ENCODE measurements at places on chromosomes 12 and 14.

GRCh38 chr14:61119006-61119405 lies 138.0 kb downstream of the SLC38A6 start:
- no peak for DNase-seq

- DNase-seq = no peak
Observed at GRCh38 chr12:113374823-113375428, 16.5 kb downstream of the PLBD2 start.

DNA sequence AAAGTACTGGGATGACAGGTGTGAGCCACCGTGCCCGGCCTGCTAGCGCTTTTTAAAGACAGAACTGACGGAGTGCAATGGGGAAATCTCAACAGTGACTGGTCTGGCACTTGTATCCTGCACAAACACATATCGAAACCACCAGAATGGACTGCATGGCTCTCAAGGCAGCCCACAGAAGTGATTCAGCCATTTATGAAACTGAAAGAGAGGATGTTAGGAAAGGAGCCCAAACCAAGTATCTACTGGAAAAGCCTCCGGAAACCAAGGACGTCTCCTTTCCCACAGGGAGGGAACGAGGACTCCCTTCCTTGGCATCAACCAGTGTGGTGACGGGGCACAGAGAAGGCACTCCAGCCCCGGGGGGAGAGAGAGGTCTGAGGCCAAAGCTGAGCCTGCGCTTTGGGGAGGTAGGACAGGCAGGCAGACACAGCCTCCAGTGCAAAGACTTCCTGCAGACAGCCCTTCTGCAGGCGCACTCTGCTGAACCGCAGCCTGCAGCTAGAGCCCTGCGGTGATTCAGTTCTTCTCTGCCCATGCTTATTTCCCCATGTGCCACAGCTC lies 16.5 kb downstream of the SLC15A4 start:
- DNase-seq = no peak

DNA sequence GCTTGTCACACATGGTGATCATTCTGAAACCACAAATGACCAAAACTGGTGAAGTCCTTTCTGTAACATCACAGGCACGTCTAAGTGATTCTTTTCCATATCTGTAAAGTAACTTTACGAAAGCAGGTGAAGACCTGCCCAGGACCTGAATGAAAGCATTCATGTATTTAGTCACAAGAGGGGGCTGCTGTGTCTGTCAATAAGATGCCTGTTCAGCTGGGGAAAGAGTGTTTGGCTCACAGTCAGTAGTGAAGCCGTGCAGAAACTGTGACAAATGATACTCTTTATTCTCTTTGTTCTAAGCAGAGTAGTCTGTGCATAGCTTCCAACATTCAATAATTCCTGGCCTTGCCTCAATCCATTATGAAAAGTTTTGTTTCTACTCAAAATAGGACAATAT lies 373.5 kb upstream of the OR4E1 start:
- DNase-seq = no peak

DNA sequence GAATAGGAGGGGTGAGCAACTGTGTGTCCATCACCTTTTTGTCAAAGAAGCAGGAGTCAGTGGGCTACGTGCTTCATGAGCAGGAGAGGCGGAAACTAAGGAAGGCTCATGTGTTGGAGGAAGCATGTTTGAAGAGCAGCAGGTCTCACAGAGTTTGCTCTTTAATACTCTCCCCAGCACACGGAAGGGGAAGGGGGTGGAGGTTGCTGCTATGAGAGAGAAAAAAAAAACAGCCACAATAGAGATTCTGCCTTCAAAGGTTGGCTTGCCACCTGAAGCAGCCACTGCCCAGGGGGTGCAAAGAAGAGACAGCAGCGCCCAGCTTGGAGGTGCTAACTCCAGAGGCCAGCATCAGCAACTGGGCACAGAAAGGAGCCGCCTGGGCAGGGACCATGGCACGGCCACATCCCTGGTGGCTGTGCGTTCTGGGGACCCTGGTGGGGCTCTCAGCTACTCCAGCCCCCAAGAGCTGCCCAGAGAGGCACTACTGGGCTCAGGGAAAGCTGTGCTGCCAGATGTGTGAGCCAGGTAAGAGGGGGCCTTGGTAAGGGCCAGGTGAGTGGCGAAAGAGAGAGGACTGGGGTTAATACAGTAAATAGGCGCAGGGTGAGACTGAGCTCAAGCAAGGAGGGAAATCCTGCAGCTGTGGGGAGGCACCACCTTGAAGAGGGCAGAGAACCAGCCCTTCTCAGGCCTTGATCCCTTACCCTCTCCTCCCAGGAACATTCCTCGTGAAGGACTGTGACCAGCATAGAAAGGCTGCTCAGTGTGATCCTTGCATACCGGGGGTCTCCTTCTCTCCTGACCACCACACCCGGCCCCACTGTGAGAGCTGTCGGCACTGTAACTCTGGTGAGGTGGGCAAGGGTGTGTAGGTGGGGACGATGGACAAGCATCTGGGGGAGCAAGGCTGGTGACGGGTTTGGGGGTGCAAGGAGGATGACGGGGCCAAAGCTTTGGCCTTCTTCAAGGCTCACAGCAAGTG lies at the start of gene CD27:
Gene CD27, plus strand, starts transcription at position 252 of the 985 bp plus-strand sequence. Its CDS starts 141 bp downstream, at position 393.
- no peak for DNase-seq

- DNase-seq = no peak
Observed at GRCh38 chr12:70354787-70355186, 11.3 kb upstream of the KCNMB4 start.

DNA sequence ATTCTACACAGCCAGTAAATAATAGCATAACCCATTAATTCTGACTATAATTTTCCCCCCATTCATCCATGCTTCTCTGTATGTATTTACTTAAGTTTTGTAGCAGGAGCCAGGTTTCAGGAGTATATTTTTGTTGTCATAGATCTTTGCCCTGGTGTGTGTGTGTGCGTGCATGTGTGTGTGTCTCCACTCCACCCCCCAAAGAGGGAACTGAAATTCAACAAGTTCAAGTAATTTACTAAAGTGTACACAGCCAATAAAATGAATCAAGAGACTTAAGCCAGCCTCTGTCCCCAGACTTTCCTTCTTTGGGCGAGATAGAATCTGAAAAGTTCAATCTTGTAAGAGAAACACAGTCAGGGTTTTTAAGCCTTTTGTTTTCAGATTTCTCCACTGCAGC lies 792.0 kb downstream of the MED13L start:
- no peak for DNase-seq

DNA sequence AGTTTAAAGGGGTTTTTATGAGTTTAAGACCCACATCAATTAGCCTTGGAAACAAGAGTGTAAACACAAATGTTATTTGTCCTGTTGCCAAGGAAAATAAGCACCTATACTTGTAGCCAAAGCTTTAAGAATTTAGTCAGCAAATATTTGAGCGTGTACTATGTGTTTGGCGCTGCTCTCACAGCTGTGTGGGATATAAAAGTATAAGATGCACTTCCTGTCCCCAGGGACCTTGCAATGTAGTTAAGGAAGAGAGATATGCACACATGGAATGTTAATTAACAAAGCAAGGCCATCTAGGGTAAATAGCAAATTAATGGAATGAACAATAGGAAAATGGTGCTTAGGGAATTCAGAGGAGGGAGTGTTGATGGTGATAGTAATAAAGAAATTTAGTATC lies 134.9 kb upstream of the SRRM4 start:
- no peak for DNase-seq

DNA sequence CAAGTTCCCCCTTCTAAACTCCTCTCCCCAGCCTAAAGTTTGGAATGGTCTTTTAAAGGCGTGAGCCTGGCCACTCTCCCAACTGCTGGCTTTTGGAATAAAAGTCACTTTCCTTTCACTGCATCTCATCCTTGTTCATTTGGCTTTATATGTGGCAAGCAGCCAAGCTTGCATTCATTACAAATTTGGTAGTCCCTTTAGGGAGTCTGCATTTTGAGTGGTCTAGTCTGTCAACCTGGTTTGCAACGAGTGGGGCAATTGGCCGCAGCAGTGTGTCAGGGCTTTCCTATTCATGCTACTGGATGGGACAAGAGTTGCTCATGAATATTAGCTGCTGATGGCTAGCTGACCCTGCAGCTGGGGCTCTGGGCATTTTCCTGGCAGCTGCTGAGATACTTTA lies 57.0 kb downstream of the CATSPERB start:
- no peak for DNase-seq

DNA sequence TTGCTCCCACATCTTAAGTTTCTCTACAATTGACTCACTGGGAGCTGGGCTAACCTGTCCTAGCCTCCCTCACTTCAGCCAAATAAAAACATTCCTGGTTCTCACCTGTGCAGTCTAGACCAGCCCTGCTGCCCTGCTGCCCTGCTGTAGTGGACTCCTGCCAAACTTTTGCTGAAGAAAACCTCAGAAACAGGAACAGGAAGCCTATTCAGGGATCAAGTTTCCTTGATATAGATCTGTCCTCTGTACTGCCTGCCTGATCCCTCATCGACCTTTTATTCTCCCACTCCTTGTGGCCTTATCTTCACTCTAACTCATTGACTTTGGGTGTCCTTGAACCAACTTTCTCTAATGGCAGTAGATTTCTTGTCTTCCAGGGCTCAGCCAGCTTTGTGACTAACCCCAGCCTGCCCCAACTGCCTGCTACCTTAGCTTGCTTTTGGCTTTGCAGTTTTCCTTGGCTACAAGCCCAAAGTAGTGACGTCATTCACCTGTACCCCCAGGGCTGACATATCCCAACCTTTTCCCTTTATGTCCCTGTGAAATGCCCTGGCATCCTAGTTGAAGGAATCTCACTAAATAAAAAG lies 234.8 kb downstream of the DUSP6 start:
- DNase-seq = no peak

- no peak for DNase-seq
Observed at GRCh38 chr14:74754157-74754556, 9.0 kb upstream of the YLPM1 start.

Data from activated T-helper 1 cell treated with anti-CD3 and anti-CD28 coated beads, Interleukin-2, amount 50 U/mL, for 16 hours (primary cell).